Activated B cell treated with CpG ODN at 0.5 μM for 24 hours (primary cell): ENCODE measurements at places on chromosomes 5 and 9.

DNA sequence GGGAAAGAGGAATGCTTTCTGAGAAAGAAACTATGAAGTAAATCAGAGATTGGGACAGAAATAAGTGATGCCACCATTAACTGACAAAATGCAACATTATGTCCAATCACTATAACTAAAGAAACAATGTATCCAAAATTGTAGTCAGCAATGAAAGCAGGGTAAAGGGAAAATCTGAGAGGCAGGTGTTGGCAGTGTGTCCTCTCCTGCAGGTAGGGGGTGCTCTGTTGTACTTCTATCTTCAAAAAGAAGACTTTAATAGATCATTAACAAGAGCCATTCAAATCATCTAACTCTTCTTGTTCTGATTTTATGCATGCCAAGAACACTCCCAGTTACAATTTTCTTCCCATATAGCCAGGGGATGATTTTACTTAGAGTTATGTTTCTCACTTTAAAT, 1275.7 kb downstream of the PTPRD start:
- no peak for DNase-seq

DNA sequence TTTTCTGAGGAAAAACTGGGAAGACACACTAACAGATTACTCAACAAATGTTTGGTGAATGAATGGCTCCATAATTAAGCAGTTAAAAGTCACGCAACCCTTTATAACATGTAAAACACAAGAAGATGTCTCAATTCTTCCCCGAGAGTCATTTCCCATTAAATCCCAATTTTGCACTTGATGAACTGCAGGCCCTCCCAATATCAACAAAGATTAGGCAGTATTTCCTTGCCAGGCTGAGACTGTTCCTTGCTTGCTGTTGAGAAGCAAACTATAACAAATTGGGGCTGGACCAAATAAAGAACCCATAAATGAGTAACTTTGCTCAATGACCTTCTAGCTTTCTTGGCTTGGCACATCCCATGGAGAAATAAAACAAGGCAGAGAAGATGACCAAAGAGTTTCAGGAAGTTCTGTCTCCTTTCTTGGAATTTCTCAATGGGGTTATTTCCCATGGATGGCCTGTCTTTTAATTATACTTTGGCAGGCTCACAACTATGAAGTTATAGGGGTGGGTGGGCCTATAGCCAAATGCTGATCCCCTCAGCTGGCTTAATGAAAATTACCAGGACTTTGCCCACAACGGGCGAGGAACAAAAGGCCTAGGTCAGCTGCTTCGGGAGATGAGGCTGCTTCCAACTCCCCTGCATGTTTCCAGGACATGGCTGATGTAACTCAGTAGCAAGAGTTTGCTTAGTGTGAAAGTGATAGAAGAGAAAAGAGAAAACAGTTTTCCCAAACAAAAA, 243.1 kb upstream of the RFX3 start:
- no peak for DNase-seq

- no peak for DNase-seq
Observed at GRCh38 chr9:87109851-87110250, 162.5 kb upstream of the GAS1 start.

- no peak for DNase-seq
Observed at GRCh38 chr9:35555881-35556280, 49.2 kb upstream of the TESK1 start.

DNA sequence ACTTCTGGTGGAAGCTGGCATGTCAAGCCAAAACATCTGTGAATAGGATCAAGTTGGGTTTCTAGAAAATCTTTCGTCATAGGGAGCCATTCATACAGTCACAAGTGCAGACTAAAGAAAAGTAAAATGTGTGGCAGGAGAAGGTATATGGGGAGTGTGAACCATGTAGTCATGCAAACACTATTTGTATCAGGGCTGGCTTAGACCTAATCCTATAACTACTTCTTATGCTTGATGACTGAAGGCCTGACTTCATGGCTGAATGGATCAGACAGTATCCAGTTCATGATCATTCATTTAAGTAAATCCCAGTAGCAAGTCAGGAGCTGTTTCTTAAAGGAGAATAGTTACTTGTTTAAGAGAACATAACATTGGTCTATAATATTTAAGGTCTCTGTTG, 63.8 kb upstream of the DAPK1 start:
- no peak for DNase-seq

DNA sequence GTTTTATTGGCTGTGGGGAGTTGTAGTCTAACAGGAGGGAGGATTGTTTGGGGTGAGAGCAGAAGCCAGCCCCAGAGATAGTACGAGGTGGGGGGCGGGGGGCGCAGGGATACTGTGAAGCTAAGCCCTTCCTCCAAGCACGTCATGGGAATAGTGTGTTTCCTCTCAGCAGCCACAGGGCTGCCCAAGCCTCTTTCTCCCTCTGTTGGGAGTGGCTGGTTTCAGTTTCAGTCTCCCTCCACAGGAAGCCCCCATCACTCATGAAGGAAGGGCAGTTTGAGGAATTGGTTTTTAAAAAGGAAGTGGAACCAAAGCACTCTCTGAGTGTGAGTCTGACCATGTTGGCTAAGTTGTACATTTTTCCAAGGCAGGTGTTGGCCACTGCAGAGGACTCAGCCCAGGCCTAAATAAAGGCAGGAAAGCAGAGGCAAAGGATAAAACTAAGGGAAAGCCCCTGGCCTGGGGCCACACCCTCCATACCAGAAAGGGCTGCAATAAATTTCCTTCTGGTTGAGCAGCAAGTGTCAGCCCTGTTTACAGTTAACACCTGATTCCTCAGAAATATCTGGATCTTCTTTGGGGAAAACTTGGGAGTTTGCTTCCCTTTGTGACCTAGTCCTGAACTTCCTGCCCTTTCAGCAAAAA, 3.2 kb downstream of the RAB24 start:
- DNase-seq: peak; percentile 62

DNA sequence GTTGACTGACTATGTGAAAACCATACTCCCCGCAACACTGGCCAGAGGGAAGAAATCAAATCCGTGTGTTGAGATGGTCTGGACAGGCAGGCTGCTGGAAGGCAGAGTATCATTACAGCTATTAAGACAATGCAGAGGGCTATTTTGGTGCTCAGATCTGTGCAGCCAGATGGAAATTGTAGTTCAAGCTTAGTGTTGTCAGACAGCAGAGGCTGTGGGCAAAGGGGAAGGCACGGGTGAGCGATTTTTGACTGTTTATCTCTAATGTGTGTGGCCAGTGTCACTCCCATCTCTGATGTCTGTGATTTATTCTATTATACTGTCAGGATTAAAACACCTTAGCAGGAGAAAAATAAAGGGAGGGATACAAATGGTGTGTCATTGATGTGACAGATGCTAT, 984.4 kb upstream of the WWC1 start:
- no peak for DNase-seq

DNA sequence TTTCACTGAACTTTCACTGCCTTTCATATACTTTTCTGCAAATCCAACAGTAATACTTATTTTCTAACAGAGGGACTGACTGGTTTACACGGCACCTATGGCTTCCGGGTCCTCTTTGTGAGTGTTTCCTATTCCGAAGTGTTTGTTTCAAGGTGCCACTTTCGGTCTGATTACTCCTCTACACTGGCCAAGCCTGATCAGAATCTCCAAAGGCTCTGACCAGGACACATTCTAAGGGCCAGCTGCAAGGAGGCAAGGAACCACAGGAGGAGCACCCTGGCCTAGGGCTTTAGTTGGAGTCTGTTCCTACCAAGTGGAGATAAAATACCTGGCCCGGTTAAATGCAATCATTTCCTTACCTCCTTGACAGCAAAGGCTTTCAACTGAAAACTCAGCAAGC, 132.1 kb downstream of the GLIS3 start:
- no peak for DNase-seq

DNA sequence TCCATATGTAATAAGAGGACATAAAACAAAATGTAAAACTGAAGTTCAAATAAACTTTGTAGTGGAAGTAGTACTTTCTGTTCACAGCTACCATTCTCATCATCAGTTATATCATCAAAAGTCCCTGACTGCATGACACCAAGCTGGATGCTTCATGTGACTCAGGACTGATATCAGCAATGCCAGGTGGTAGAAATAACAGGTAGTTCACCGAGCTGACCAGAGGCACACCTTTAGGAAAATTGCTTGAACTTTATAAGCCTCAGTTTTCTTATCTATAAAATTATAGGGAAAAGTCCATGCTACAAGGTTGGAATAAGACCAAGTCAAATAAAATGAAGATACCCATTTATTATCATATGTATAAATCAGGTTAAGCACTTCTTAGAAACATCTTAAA, 124.9 kb upstream of the PTGER4 start:
- no peak for DNase-seq

- DNase-seq: no peak
Observed at GRCh38 chr9:96084331-96084734, 208.8 kb downstream of the ERCC6L2 start.

GRCh38 chr9:89911721-89912604, 307.2 kb downstream of the GADD45G start:
- DNase-seq: no peak

GRCh38 chr9:72788966-72789735, 163.7 kb downstream of the ALDH1A1 start:
- no peak for DNase-seq

DNA sequence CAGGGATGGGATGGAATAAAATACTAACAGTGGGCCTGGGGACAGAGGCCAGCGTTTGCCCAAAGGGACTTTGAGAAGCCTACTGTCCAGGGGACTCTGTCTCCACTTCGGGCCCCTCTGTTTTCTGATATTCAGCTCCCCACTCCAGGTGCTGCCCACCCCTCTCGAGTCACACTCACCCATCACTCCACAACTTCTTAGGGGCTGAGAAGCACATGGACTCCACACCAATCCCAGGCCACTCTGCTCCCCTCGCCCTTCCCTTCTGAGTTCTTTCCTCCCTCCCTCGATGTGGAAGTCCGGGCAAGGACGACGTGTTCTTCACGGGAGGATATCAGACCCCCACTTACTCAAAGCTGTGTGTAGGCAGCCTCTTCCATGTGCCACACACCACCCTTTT, 124.5 kb downstream of the BARX1 start:
- DNase-seq: no peak

- peak; percentile 14 for DNase-seq
Observed at GRCh38 chr5:132474881-132475496, 15.6 kb downstream of the IRF1 start.
